Hematopoietic multipotent progenitor cell treated with erythropoietin and hydrocortisone succinate and interleukin-3 and kit ligand, for 15 days (in vitro differentiated cells): ENCODE measurements at places on chromosomes 1 and 21.

GRCh38 chr1:36760081-36760480 lies 274.2 kb downstream of the GRIK3 start:
- no peak for DNase-seq

DNA sequence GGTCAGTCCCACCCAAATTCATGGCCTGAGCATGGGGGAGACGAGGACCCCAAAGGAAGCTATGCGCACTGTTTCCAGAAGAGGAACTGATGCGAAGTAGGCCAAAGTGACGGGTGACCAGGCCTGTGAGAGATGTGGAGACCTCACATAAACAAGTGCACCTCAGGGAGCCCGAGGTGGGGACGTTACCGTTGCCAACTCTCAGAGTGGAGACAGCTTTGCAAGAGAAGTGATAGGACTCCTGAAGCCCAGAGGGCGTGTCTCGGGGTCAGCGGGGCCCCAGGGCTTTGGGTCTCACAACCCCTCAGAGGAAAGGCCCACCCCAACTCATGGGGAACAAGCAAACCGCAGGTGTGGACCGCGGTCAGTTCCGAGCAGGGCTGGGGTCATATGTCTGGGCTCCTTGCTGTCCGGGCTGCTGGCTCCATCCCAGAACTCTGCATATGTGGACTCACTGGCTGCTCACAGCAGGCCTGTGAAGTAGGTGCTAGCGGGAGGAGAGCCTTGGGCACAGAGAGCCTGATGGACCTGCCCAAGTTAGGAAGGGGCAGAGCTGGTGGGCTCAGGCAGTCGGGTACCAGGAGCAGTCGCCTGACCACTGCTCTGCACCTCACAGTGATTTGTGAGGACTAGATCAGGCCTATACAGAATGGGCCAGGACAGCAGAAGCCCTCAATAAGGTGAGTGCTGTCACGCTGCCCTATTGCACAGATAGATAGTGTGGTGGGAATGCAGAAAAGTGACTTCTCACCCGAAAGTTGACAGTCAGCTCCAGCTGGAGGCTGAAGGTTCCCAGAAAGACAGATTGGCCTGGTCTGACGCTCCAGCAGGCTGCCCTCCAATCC lies 26.2 kb downstream of the STUM start:
- no peak for DNase-seq

- DNase-seq, result no peak
These were observed 2.3 kb downstream of the ZZZ3 start for GRCh38 chr1:77680173-77680572.

GRCh38 chr1:3033040-3033789 lies 11.9 kb downstream of the ACTRT2 start:
- DNase-seq, result no peak

DNA sequence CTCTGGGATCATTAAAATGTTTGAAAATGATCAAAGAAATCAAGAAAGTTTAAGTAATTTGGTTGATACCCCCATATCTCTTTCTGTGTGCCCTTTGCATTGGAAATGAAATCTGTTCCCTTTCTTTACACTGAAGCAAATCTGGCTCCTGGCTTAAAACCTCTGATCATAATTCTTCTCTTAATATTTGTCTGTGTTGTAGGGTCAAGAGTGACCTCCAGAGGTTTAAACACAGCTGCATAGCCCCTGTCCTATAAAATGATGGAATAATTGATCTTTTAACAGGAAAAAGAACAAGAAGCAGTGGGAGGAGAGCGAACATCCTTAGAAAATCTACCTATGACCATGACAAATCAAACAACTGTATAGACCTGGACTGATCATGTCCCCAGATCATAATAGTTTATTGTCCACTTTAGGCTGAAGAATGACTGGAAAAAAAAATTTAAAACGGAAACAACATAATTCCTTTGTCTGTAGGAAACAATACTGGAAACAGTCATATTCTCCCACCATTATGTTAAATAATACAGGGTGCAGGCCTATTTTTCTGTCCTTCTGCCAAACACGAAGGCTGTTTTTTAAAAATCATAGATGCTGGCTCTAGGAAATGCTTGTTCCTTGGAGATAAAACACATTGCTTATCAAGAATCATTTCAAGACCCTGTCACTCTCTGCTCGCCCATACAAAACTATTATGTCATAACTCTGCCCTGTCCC lies 184.3 kb downstream of the NEGR1 start:
- no peak for DNase-seq

GRCh38 chr1:224339442-224340033 lies 9.6 kb upstream of the NVL start:
- DNase-seq, result no peak
